ENCODE measurements at places on chromosomes 5 and 9. TPM values are rescaled to one million over a fixed set of nuclear protein-coding genes. Genes with fewer than 3 reads are reported as not detected.

DNA sequence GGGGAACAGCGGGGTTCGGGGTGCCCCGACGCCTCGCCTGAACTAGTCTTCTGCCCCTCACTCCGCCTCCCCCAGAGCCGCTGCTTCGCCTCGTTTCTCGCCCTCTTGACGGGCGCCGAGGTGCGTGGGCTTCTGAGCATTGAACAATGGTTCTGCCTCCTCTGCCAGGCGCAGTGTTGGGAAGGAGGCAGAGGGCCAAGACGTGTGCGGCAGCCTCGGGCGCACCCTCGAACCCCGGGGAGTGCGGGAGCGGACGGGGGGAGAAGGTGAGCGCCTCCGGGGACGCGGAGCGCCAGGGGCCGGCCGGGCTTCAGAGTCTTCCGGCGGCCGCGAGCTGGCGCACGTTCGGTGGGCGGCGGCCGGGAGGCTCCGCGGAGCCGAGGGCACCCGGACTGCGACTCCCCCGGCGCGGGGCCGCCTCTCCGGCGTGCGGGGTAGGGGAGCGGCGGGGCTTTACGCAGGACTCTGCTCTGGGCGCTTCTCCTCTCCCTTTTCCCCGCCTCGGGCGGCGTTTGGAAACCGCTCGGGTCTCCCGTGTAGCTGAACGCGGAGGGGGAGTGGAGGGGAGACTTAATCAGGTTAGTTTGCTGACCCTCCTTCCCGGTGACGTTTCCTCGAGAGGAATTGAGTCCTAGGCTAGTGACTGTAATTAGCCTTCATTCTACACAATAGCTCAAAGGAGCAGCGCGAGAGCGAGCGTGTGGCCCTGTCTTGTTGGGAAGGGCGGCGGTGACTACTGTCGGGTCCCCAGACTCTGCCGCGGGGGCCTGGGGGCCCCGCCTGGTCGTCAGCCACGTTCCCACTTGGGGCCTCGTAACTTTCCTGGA lies 1.1 kb downstream of the VLDLR start:
- DNase-seq, result peak; percentile 39

PCDHGA10 gene
- 2.2 TPM for polyA plus RNA-seq

APBA1 gene
- polyA plus RNA-seq, result 2.2 TPM

DNA sequence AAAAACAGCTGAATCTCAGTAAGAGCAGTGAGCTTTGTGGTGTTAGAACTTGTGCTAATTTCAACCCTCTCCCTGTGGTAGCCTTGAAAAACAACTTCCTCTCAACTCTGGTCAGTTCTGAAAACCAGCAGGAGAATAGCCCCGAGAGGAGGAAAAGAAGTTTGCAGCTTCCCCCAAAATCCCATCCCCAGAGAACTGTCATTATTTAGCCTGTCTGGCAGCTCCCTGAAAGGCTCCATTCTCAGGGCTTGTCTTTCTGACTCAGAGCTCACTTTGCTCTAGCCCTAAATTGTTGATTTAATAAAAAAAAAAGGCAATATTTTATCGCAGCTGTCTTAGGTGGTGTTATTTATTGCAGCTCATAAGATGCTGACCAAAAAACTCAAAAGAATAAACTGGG lies 11.4 kb upstream of the SLC45A2 start:
- no peak for DNase-seq

OTULINL gene
- 5.7 TPM for polyA plus RNA-seq

DNA sequence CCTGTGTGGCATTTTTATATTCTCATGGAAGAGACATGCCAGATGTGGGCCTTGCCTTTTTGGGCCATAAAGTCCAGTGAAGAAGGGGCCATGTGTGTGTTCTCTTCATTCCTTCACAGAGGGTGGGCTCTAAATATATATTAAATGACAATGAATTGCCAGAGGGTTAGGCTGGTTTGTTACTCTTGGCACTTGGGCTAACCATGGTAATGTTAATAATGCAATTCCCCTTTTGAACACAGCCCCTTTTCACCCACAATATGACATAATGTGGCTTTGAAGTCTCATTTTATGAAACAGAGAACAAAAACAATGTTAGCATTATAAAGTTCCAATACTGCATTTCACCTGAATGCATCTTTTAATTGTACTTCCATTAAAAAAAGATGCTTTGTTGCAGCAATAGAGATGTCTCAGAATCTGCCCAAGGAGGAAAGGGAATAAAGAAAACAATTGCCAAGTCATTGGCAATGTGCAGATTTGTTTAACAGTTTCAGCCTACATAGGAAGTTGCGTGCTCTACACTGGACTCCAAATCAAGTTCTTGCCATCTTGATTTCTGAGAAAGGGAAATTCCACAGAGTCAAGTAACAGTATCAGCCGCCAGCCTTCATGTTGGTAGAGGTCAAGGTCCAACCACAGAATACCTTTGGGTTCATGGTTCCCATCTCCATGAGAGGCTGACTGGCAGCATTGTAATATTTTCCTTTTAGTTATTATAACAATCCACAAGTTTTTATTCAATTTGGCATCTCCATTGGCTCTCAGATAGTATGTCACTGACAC lies 141.9 kb downstream of the SLC12A2 start:
- DNase-seq, result no peak

- DNase-seq, result no peak
Measured at GRCh38 chr9:114357360-114357759, 27.7 kb downstream of the ORM2 start.

GRCh38 chr9:88342246-88342645 lies 46.0 kb upstream of the SPIN1 start:
- no peak for DNase-seq

TAF11L10 gene
- polyA plus RNA-seq, result not detected

GRCh38 chr5:57171816-57172465 lies 1.9 kb upstream of the GPBP1 start:
- no peak for DNase-seq

DNA sequence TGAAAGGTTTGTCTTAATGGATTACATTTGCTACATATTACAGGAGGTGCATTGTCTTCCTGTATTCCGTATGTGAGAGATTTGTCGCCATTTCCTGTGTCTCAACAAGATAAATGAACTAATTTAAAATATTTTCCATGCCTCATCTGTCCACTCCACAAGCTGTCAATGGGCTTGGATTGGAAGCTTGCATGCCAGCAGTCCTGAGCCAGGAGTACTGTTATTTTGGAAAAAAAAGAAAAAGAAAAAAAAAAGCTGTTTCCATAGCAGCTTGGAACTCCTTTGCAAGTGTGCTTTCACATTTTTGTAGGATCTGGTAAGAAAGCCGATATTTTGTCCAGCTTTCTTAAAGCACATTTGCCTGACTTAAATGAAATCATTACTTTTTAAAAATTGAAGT lies 330.8 kb downstream of the KDM4C start:
- no peak for DNase-seq

DNA sequence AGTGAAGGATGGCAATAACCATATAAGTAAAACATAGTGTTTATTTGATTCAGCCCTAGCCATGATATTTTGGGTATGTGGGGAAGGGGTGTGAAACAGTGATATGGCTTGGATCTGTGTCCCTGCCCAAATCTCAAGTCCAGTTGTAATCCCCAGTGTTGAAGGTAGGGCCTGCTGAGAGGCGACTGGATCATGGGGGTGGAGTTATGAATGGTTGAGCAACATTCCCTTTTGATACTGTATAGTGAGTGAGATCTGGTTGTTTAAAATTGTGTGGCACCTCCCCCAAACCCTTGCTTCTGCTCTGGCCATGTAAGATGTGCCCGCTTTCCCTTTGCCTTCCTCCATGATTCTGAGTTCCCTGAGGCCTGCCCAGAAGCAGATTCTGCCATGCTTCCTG lies 1804.6 kb downstream of the MAT2B start:
- no peak for DNase-seq

GIN1 gene
- 6.4 TPM for polyA plus RNA-seq

- DNase-seq, result peak; percentile 30
Measured at GRCh38 chr5:34915856-34916192, 313 bp downstream of the BRIX1 start.

GRCh38 chr5:126274076-126274762 lies 149.0 kb upstream of the GRAMD2B start:
- DNase-seq, result no peak

DNA sequence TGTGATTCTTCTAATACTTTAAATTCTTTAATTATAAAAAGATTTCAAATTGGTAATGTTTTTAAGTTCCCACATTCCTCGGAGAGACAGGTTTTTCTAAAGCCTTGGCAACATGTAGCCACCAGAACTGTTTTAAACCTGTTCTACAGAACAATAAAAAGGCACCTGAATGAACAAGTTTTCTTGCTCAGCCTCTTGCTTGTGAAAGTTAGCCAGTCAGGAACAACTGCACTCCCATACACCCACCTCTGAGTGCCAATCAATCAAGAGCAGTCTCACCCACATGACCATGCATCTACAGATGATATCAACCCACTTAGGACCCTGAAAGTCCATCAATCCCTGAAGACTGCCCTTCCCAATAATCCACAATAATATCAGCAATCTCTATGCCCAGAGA lies 62.3 kb downstream of the AP3B1 start:
- DNase-seq, result no peak

- DNase-seq, result no peak
Measured at GRCh38 chr9:95024097-95024671, 293.3 kb downstream of the FANCC start.

DNA sequence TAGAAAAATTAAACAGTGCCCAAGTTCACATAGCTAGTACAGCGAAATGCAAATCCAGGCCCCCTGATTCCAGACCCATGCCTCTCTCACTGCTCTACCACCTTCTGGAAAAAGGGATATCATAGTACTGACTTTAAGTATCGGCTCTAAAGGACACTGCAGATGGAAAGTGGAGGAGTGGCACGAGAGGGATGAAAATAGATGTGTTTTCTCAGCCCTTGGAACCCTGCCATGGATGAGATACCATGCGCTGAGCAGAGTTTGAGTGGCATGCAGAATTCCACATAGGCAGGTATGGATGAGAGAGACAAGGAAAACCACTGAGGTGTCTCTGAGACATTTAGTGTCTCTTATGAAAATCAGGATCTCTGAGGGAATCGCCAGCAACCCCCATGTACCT lies 18.8 kb downstream of the CKMT2 start:
- no peak for DNase-seq

TBC1D2 gene
- polyA plus RNA-seq, result 6.3 TPM

GRCh38 chr9:5939530-5939929 lies 48.8 kb downstream of the MLANA start:
- no peak for DNase-seq

DNA sequence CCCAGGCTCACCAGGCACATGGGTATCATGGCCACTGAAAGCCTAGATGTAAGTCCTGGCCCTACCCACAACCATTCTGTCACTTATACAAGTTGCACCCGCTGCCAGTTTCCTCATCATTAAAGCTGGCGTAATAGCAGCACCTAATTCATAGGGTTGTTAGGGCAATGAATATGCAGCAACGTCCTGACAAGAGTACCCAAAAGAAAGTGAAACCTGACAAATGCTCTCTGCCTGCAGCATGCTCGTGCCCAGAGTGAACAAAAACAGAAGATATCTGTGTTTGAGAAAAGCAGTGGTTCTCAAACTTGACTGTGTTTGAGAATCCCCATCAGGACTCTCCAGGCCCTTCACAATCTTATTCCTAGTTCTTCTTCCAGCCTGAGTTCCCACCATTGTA lies 632.4 kb downstream of the SEMA5A start:
- no peak for DNase-seq

CMYA5 gene
- 0.54 TPM for polyA plus RNA-seq

C7 gene
- polyA plus RNA-seq, result 740 TPM

DNA sequence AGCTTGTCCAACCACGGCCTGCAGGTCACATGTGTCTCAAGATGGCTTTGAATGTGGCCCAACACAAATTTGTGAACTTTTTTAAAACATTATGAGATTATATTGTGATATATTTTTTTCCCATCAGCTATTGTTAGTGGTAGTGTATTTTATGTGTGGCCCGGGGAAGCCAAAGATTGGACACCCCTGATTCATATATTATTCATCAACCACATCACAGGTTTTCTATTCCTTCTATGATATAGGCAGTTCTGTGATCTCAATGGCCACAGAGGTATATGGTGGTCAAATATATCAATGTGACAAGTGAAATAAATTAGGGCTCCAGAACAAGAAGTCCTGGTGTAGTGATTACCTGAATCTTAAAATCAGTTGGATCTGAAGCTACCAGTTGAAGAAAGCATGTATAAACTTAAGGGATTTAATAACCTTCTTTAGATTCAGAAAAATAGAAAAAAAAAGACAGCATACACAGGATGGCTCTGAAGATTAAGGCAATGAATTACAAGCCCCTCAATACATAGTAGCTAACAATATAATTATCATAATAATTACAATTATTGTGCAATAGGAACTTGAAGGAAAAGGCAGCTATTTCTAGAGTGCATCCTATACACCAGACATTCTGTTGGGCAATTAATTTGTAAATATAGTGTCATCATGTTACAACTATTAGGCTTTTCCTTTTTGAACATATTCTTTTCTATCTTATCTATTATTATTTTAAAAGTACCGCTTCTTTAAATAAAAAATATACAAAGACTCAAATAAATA lies 530.4 kb upstream of the PTPRD start:
- no peak for DNase-seq

DNA sequence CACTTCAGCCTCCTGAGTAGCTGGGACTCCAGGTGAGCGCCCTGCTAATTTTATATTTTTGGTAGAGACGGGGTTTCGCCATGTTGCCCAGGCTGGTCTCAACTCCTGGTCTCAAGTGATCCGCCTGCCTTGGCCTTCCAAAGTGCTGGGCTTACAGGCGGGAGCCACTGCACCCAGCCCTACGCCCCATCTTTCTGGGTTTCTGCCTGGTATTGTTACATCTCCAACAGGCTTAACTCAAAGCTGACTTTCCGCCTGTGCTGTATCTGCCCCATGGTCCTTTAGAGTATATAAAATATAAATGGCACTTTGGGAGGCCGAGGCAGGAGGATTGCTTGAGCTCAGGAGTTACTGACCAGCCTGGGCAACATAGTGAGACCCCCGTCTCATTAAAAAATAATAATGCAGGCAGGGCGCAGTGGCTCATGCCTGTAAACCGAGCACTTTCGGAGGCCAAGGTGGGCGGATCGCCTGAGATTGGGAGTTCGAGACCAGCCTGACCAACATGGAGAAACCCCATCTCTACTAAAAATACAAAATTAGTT lies 36.5 kb upstream of the GLDC start:
- DNase-seq, result no peak

GKAP1 gene
- polyA plus RNA-seq, result 9.2 TPM

GRCh38 chr5:52656569-52657246 lies 131.0 kb upstream of the ITGA1 start:
- DNase-seq, result no peak

PCDHB8 gene
- polyA plus RNA-seq, result 0.48 TPM

- DNase-seq, result no peak
Measured at GRCh38 chr9:4689687-4690104, 10.3 kb downstream of the CDC37L1 start.

GRCh38 chr9:84261070-84261746 lies 79.3 kb downstream of the SLC28A3 start:
- peak; percentile 89 for DNase-seq

SLC34A1 gene
- polyA plus RNA-seq, result not detected

GRCh38 chr5:4570047-4570995 lies 569.8 kb upstream of the ADAMTS16 start:
- no peak for DNase-seq

DNA sequence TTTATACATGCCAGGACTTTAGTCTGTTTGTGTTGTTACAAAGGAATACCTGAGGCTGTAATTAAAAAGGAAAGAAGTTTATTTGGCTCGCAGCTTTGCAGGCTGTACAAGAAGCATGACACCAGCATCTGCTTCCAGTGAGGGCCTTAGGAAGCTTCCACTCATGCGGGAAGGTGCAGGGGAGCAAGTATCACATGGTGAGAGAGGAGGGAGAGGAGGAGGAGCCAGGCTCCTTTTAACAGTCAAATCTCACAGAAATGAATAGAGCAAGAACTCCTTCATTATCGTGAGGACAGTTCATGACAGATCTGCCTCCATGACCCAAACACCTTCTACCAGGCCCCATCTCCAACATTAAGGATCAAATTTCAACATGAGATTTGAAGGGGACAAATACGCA lies 18.7 kb upstream of the C5orf46 start:
- DNase-seq, result no peak

SOX30 gene
- 0.27 TPM for polyA plus RNA-seq

CDC42SE2 gene
- 5.1 TPM for polyA plus RNA-seq

SEMA6A gene
- polyA plus RNA-seq, result 112 TPM

Data from adrenal gland (tissue), 19 donors.